CD4-positive, alpha-beta T cell treated with Interleukin-17A for 1 hour (primary cell): ENCODE measurements at places on chromosomes 5 and 9.

DNA sequence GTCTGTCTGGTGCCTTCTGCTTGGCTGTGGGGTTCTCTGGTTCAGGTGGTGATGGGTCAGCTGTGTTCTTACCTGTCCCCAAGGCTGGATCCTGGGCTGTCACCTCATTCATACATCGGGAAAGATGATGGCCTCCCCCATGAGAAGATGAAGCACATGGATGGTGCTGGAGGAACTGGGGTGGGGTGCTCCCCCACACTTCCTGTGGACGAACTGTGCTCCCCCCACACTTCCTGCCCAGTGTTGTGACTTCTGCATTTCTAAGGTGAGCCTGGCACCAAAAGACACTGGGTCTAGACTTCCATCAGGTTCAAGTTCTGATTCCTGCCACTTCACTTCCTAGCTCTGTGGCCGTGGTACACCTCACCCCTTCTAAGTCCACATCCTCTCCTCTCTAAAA is 4.3 kb upstream of the SURF6 start:
- no peak for DNase-seq

DNA sequence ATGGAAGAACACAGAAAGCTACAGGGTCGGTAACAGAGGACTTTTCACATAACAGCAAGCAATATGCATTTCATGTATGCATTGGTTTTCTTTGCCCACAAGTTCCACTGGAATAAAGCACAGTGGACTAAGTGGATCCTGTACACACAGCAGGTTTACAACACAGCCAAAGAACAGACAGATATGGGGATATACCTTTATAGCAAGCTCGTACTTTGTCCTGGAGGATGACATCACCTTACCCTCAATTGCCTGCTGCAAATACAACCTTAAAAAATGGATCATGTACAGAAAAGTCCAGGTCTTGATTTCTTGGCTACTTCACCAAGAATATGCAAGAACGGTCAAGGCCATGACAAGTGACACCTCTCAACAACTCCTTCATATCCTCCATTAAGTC is 1445.5 kb downstream of the MAT2B start:
- no peak for DNase-seq

- no peak for DNase-seq
Observed at GRCh38 chr9:121972501-121972981, 120.6 kb downstream of the TTLL11 start.

GRCh38 chr9:89879701-89880100 is 274.9 kb downstream of the GADD45G start:
- no peak for DNase-seq

GRCh38 chr5:100553209-100553608 is 18.0 kb downstream of the FAM174A start:
- DNase-seq: no peak

DNA sequence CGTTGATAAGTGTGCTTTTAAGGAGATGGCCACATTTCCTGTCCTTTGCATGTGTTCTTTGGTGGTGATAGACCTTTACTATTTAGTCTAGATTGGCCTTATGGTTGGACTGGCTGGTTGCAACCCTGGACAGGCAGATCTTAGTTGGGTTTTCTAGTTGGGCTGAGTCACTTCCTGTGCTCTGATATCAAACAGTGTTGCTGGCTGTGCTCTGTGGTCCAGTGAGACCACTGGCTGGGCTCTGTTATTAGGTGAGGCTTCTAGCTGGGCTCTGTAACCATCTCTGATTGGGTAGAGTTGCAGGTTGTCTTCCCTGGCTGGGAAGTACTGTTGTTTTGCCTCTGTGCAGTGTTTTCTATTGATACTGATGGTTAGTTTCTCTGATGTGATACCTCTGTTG is 432.5 kb downstream of the LRRC70 start:
- no peak for DNase-seq

DNA sequence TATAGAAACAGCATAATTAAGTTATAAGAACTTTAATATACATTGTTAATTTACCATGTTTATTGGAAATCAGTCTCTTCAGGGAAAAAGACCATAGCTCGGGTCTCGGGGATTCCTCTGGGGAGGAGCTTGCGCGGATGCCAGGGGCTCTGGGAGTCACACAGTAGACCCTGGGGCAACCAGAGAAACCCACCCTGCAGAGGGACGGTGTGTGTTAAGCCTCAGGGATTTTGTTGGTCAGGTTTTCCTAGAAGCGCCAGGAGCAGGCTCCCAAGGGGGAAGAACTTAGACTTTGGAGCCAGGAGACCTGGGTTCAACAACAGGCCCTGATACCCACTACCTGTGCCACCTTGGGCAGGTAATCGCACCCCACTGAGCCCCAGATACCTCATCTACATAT is 297.9 kb downstream of the MED10 start:
- DNase-seq: no peak

- no peak for DNase-seq
Observed at GRCh38 chr5:115124741-115125140, 45.0 kb downstream of the TRIM36 start.

GRCh38 chr9:17938035-17938655 is 359.3 kb downstream of the SH3GL2 start:
- no peak for DNase-seq

- DNase-seq: no peak
Observed at GRCh38 chr5:41334221-41334620, 120.9 kb upstream of the C6 start.

DNA sequence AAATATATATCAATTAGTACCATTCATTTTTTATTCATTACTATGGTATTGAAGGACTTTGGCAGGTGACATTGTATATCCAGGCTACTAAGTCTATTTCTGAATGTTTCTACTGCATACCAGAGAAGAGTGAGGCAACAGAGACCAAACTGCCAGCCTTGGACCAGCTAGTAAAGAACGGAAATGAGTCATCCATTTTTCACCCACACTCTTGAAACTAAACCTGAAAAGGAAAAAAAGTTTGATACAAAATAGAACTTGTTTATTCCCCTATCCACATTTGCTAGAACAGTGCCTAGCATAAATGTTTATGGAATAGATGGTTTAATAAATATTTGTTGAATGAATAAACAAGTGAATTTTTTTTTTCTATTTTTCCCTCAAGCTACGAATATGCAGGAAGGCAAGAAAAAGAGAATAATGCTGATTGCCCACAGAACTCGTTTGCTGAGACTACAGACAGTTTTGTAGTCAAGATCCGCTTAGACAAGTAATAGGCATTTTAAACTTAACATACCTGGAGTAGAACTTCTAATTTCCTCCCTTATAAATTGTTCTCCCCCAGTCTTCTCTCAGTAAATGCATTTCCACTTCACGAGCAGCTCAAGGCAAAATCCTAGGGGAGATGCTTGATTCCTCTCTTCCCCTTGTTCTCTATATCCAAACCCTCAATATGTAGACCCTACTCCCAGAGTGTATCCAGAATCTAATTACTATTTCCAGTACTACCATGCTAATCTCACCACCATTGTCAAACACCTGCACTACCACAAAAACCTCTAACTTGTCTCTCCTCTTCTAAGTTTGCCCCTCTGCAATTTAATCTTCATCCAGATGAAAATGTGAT is 146.2 kb upstream of the RASA1 start:
- peak; percentile 67 for DNase-seq

GRCh38 chr5:113311301-113311700 is 123.5 kb downstream of the TSSK1B start:
- no peak for DNase-seq

DNA sequence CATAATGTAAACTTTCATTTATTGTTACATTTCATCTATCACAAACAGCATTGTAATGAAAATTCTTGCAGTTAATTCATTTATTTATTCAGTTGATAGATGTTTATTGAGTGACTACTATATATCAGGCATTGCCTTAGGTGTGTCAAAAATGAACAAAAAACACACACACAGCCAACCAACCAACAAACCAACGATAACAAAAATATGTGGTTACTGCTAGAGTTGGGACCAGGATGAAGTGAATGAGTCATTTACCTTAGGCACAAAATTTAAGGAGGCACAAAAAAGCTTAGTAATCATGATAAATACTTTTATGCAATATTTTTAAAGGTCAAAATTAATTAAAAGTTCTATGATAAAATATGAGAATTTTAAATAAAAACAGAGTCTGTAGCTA is 223.4 kb downstream of the CSNK1G3 start:
- no peak for DNase-seq

DNA sequence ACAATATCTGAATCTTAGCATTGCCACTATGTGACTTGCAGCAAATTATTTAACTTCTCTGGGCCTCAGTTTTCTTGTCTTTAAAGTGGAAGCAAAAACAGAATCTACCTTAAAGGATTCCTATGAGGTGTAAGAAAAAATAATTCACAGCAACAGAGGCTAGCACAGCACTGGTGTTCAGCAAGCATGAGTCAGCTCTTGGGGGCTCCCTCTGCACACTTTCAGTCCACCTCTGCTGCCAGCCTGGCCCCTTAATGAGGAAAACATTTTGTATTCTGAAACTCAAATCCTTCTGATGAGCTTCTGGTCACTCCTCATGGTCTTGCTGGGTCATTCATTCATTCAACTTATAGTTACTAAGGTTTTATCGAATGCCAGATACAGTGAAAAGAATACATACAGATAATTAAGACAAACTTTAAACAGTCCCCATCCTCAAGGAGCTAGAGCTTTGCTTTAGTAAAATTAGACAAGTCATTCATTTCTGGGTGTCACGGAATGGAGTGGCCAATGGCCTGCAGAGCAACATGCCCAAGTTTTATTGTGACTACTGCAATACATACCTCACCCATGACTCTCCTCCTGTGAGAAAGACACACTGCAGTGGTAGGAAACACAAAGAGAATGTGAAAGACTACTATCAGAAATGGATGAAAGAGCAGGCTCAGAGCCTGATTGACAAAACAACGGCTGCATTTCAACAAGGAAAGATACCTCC is 26.8 kb upstream of the IQGAP2 start:
- DNase-seq: no peak

GRCh38 chr5:124373883-124374282 is 372.6 kb downstream of the ZNF608 start:
- DNase-seq: no peak

DNA sequence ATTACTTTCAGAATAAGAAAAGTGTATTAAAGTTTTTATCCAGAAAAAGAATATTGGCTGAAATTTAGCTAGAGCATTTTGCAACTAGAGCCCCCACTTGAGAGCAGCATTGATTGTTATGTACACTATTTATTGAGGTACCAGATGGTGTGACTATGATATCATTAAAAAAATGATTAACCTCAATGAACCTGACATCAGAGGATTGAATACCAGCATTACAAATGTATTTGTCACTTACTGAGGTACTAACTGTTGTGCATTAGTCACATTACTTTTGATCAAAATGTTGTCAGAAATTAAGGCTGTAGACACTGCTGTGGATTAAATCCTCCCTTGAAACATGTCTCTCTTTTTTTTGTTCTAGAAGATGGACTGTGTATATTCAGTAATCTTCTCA is 127.8 kb upstream of the DHFR start:
- no peak for DNase-seq

DNA sequence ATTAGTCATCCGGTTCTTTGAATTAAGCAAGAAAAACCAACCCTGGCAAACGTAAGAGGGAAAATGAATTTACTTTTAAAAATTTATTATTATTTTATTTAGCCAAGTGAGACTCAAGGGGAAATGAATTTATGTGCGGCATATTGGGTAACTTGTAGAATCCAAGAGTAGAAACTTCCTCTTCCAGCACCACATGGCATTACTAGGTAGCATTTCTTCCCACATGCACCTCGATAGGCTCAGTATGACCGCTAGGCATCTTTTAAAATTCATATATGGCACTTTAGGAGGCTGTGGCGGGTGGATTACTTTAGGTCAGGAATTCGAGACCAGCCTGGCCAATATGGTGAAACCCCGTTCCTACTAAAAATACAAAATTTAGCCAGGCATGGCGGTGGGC is 17.6 kb upstream of the MYO10 start:
- DNase-seq: no peak

DNA sequence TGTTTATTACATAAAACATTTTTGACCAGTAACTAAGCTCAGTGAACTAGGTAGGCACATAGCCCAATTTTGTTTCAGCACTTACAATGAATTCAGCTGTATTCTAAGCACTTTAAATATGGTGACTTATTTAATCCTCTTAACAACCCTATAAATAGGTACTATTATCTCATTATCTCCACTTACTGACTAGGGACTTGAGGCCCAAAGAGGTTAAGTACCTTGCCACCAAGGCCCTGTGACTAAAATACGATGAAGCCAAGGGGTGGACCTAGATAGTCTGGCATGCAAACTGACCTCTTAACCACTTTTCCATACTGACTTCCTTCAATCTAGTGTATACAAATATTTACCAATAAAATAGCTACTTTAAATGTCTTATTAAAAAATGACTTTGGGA is 266.4 kb downstream of the ZNF608 start:
- DNase-seq: no peak

- DNase-seq: no peak
Observed at GRCh38 chr5:84825606-84826005, 440.9 kb upstream of the EDIL3 start.

DNA sequence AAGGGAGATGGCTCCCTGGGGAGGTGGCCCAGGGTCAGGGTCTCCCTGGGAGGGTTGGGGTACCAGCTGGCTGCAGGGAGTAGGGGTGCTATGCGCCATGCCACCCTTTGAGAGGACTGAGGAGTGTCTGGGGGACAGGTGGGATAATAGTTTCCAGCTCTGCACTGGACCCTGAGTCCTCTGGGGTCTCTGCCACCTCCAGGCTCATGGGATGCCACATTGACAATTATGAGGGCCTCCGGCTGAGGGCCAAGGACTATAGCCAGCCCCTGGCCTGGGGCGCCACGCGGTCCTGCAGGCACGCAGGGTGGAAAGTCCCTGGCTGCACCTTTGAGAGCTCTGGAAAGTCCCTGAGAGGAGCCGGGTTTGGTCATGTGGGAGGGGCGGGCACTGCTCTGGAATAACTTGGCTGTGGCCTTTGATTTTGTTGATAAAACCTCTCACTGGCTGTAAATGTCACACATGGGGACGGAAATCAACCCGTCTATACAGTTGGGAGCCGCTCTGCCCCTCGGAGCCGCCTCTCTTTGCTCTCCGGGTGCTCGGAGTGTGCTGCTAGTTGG is 16.0 kb downstream of the TRAF2 start:
- peak; percentile 92 for DNase-seq

- no peak for DNase-seq
Observed at GRCh38 chr9:128294142-128294541, 18.1 kb downstream of the SWI5 start.

DNA sequence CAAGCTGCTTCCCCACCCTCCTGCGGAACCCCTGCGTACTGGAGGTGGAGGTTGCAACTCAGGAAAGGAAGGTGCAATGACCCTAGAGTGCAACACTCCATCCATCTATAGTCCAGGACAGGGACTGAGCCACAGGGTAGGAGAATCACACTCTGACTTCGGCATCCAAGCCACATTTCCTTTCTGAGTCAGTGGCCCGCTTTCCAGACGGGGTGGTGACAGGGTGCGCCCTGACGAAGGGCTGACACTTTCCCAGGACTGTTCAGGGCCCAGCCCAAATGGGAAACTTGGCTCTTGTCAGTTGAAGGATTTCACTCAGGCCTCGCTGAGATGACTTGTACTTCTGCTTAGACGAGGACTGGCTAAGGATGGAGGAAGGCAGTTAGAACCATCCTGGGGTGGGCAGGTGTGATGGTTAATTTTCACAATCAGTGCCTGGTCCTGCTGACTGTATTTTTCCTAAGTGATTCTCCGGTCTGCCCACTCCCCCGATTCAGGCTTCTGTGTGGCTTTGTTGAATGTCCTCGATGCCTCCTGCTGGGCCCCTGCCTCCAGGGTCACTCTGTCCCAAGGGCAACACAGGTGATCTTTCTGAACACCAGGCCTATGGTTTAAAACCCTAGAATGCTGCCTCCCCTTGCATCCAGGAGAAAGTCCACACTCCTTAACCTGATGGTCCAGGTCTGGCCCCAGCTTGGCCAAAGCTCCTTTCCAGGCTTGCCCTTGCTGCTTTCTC is 228.1 kb downstream of the FSTL4 start:
- DNase-seq: no peak

GRCh38 chr9:68705531-68706362 is 707 bp downstream of the PIP5K1B start:
- DNase-seq: no peak
